Naive thymus-derived CD8-positive, alpha-beta T cell (primary cell): ENCODE measurements at places on chromosomes 6 and 20.

DNA sequence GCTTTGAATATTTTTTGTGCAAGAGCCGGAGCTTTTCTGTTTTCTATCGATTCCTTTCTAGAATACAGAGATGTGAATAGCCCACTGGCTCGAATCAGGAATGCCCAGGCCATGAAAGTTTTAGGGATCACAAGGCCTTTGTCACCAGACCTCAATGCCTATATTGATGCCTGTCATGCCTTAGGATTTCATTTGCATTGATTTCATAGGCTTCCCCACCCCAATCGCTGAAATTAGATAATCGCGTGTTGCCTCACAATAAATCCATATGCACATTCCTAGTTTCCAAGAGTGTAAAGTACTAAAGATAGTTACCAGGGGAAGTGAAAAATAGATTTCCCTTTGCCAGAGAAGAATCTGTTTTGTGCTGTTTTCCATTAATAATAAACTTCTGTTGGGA, 150.8 kb downstream of the SASH1 start:
- DNase-seq, result no peak

GRCh38 chr6:8731874-8732273, 296.5 kb upstream of the SLC35B3 start:
- DNase-seq, result no peak

DNA sequence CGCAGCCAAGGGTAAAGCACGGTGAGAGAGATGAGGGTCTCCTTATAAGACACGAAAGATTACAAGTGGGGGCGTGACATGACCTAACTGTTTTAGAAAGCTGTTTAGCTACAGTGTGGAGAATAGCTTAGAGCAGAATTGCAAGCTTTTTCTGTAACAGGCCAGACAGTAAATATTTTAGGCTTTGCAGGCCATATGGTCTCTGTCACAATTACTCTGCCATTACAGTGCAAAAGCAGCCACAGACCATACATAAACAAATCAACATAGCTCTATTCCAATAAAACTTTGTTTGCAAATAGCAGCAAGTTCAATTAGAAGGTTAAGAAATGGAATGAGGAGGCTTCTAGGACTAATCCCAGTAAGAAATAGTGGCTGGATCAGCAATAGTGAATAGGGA, 16.8 kb downstream of the PGM3 start:
- no peak for DNase-seq

GRCh38 chr20:24289737-24290481, 179.5 kb upstream of the SYNDIG1 start:
- DNase-seq, result peak; percentile 39

GRCh38 chr6:156840136-156840535, 63.0 kb downstream of the ARID1B start:
- no peak for DNase-seq

- no peak for DNase-seq
Observed at GRCh38 chr6:153873541-153873940, 165.5 kb upstream of the OPRM1 start.

- DNase-seq, result no peak
Observed at GRCh38 chr20:35854713-35855348, 83.0 kb downstream of the PHF20 start.

GRCh38 chr6:7451326-7451725, 61.7 kb downstream of the RIOK1 start:
- no peak for DNase-seq

GRCh38 chr6:139514819-139515218, 140.4 kb upstream of the CITED2 start:
- no peak for DNase-seq

GRCh38 chr6:38234141-38234540, 405.6 kb downstream of the BTBD9 start:
- DNase-seq, result no peak

DNA sequence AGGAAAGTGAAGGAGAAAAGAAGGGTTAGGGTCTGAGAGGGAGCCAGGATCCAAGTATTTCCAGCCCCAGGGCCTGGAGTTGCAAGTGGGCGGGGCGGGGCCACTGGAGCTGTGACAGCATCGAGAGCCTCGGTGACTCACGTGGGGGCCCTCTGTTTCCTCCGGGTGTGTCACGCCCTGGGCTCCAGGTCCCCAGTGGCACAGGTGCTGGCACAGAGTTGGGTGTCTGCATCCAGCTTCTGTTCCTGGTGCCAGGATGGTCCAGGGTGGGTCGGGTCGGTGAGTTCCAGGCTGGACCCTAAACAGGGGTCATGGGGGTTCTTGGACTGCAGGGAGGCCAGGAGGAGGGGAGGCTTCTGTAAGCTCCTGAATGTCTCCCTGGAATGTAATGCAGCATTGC, 16.7 kb downstream of the RAET1L start:
- DNase-seq, result no peak

DNA sequence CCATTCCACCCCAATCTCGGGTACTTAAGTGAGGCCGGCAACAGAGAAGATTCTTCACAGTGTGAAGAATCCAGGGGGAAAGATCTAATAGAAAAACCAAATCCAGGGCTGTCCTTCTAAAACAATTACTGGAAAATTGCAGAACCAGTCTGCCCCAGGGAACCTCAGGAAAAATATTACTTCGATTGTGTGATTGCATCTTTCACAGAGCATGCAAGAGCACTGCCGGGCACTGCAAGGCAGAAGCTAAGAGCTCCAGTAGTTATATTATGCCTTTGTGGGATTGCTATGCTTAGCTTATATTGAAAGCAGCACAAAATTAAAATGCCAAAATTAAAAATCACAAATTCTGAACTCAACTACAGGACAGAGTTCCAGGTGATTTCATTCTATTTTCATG, 175.9 kb downstream of the HACE1 start:
- DNase-seq, result no peak

DNA sequence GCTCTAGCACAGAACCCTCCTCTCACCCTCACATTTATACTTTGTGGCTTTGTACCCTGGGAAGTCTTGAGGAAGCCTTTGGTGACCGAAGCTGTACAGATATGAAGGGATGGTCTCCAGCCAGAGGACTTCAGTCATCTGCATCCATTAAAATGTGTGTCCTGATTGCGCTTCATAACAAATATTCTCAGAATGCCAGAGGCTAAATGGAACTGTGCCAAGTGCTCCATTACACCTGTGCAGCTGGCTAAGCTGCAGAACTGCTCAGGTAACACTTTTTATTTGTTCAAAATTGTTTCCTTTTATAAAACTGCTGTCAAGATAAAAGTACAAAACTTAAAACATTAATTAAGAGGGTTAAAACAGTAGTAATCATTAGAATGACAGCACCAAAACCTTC, 22.3 kb downstream of the TPBG start:
- no peak for DNase-seq

DNA sequence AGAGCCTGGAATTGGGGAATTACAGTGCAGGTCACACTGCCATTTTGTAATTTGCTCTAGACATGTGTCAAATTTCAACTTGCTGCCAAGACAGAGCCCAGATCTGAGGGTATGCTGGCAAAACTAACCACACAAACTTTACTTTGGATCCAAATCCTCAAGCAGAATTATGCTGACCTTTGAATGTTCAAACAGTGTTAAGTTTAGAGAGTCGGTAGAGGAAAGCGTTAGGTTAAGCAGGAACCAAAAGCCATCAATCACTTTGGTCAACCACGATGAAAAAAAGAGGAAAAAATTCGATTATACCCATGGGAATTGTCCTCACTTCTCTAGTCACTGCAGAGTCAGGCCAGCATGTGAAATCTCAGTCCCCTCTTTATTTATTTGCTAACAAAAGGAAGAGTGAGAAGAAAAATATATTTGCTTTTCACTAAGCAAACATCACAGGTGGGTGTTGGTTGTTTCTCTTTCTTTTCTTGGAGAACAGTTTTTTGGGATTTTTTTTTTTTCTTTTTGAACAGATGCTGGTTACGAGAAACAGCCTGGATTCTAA, 105.1 kb upstream of the ADGRF1 start:
- DNase-seq, result no peak

- no peak for DNase-seq
Observed at GRCh38 chr6:167828325-167828956, 1.7 kb downstream of the AFDN start.

DNA sequence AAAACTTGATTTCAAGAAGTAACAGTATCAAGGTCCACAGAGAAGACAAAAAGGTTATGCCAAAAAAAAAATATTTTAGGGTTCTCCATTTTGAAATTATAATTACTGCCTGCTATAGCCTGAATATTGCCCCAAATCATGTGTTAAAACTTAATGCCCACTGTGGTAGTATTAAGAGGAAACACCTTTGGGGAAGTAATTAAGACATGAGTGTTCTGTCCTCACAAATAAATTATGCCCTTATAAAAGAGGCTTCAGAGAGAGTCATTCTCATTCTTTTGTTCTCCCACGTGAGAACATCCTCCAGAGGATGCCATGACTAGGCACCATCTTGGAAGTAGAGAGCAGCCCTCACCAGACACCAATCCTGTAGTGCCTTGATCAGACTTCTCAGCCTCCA, 66.2 kb downstream of the GMDS start:
- DNase-seq, result no peak

DNA sequence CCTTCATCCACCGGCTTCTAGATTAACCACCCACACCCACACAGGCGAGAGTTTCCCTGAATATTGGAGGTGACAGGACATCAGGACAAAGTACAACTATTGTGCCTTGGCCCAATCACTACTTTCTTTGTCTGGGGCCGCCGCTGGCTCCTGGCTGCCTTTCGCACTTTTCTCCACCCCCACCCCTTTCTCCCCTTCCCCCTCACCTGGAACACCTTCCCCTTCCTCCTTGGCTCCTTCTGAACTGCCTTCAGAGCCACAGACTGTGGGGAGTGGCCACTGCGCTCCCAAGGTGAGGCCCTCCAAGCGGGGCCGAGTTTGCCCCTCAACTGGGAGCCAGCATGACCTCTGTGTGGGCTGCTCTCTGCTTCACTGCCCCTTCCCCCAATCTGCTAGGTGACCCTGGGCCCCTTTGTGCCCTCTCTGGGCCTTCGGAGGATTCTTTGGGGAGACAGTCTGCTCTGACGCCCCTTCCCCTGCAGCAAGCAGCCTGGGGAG, 3.0 kb upstream of the VEGFA start:
- no peak for DNase-seq

GRCh38 chr20:61926796-61927192, 138.9 kb downstream of the TAF4 start:
- DNase-seq, result no peak

GRCh38 chr6:76014626-76015530, 57.6 kb downstream of the IMPG1 start:
- DNase-seq, result no peak

DNA sequence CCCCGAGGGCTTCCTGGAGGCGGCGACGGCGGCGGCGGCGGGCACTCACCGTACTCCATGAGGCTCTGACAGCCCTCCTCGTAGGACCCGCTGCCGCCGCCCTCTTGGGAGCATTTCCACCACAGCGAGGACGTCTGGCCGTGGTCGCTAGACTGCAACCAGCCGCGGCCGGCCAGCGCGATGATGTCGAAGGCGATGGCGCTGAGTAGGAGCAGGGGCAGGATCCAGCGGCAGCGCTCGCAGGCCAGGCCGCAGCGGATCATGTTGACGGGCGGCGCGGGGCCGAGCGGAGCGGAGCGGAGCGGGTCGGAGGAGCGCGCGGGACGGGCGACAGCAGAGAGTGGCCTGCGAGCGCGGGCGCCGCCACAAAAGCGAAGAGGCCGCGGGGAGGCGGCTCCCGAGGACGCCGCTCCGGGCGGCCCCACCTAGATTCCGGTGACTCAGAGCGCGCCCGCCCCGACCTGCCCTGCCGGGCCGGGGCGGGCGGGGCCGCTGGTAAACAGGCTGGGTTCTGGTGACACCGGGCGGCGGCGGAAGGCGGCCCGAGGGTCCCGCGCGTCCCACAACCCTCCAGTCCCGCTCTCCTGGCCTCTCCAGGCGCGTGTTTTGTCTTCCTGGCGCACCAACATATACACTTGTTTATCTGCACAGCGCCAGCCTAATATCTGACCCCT, at the start of gene PERP:
PERP (minus strand) TSS at position 342 of the 674 bp plus-strand sequence; CDS start at position 263, 79 bp downstream.
- DNase-seq, result peak; percentile 42

GRCh38 chr6:9647599-9647998, 767.3 kb downstream of the TFAP2A start:
- no peak for DNase-seq

DNA sequence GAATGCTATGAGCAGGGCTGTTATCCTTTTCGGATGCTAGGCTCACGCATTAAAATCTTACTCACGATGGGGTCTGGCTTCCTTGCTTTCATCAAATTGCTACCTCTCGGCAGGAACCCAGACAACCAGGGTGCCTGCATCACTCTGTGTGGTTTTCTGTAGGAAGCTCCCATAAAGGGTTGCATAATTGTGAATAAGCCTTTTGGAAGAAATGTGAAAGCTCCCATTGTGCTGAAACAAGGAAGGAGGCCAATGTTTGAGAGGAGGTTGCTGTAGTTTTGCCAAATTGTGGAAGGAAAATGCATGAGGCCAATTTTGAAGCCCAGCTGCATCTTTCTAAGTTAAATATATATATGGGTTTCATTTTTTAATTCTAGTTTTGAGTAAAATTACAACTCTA, 615.5 kb downstream of the C6orf118 start:
- DNase-seq, result no peak

DNA sequence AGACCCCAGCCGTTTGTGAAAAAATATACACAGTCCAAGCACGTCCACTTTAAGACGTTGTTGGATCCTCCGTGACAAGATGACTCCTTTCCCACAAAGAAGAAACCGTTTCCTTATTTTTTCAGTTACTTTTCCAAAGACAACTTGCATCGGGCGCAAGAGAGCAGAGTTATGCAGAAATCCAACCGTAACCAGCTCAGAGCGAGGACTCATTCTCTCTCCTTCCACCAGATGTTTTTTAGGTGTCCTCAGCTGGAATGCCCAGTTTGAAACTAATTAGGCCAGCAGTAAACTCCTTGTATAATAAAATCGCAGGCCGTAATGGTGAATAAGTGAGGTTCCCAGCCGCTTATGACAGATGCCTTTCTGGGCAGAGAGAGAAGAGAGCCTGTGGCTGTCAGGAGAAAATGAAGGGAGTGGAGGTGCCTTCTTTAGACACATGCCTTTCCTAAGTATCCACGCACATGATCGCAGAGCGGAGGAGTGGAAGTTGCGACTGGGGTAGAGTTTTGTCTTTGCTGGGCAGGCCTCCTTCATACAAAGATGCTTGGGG, 2.8 kb downstream of the EYA2 start:
- no peak for DNase-seq

GRCh38 chr20:49935746-49936152, 448 bp upstream of the RNF114 start:
- no peak for DNase-seq

GRCh38 chr6:64782877-64783276, 924.1 kb downstream of the EYS start:
- DNase-seq, result no peak

DNA sequence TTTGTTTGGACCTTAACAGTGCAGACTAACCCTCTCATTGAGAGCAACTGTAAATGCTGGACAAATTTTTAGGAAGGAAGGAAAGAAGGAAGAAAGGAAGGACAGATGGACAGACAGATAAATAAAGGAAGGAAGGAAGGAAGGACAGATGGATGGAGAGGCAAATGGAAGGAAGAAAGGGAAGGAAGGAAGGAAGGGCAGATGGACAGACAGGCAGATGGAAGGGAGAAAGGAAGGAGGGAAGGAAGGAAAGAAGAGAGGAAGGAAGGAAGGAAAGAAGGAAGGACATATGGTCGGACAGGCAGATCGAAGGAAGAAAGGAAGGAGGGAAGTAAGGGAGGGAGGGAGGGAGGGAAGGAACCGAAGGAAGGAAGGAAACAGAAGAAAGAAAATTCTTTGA, 388.5 kb upstream of the CDH4 start:
- no peak for DNase-seq
